Testis (tissue), 5 donors: ENCODE measurements at places on chromosomes 6 and 20. TPM values are rescaled to one million over a fixed set of nuclear protein-coding genes. Genes with fewer than 3 reads are reported as not detected.

DNA sequence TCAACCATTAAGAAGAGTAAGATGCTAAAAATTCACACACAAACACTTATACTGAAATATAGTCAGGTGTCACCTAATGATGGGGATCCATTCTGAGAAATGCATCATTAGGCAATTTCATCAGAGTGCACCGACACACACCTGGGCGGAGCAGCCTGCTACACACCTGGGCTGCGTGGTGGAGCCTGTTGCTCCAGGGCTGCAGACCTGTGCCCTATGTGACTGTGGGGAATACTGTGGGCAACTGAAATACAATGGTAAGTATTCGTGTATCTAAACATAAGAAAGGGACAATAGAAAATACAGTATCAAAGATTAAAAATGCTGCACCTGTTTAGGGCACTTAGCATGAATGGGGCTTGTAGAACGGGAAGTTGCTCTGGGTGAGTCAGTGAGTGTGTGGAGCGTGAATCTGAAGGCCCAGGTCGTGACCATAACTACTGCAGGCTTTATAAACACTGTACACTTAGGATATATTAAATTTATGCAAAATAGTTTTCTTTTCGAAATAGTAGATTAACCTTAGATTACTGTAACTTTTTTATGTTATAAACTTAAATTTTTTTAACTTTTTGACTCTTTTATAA, 124.4 kb upstream of the AFDN start:
- no peak for DNase-seq

GRCh38 chr20:56316051-56316450, 42.7 kb upstream of the FAM210B start:
- DNase-seq = no peak

DNA sequence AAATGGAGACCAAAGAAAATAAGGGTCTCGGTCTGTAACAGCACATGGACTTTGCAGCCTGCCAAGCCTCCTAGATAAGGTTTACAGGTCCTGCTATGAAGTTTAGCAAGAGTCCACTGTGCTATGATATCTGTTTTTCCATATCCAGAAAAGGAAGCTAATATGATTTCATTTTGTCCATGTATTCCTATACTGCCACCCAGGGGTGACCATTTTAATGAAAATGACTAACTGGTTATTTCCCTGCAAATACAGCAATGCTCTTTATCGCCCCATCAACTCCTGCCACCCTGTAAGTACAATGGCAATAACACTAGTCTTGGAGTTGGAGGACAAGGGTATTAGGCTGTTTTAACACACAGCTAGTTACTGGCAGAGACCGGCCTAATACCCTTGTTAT, 115.2 kb upstream of the GLP1R start:
- no peak for DNase-seq

Gene MYLK4
- total RNA-seq = 1.5 TPM

Gene COL9A3
- total RNA-seq = 19.1 TPM

- DNase-seq = peak; percentile 95
These were observed at the start of gene PRPF6 for GRCh38 chr20:63980806-63981728. TSS of gene PRPF6 (plus strand) at chr20:63981132. CDS start at chr20:63981246, 114 bp downstream.

DNA sequence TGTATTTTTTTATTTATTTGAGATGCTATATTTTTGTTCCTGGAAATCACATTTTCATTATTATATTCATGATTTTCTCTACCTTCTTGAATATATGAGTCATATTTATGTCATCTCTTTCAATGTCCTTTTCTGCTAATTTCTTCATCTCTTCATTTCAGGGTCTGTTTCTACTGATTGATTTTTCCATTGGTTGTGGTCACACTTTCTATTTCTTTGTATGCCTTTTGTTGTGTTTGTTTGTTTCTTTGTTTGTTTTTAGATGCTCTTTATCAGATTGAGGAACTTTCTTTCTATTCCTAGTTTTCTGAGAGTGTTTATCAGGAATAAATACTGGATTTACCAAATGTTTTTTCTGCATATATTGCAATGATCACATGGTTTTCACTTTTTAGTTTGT, 16.9 kb upstream of the MDFI start:
- DNase-seq = no peak

GRCh38 chr6:139290787-139291311, 949 bp downstream of the TXLNB start:
- peak; percentile 26 for DNase-seq
